ENCODE measurements at places on chromosomes 1 and 21.

DNA sequence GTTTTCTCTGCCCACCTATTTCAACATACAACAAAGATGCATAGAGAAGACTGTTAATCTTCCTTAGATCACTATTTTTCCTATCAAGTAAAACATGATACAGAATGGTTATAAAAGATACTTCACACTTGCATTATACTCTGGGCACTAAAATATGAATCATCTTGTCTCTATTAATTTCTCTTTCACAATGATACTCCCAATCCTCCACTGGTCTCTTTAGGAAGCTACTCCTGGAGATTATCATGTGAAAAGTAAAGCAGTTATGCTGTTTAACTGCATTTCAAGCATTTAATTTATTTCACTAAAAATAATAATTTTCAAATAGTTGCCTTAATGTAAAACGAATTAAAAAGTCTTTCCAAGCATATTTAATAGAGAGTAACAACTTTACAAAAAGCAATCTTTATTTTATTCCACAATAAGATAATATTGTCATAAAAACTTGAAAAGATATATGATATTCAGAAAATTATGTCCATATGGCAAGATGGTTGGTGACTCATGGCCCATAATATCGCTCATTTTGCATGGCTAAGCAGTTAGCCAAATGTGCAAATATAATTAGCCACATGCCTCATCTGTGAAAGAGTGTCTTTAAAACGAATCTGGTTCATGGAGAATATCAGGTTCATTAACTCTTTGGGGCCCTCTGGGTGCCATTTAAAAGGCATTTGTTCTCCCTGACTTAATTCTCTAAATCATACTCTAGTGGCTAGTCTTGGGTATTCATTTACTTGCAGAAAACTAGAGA lies 1569.0 kb upstream of the B3GALT2 start:
- no peak for DNase-seq

DNA sequence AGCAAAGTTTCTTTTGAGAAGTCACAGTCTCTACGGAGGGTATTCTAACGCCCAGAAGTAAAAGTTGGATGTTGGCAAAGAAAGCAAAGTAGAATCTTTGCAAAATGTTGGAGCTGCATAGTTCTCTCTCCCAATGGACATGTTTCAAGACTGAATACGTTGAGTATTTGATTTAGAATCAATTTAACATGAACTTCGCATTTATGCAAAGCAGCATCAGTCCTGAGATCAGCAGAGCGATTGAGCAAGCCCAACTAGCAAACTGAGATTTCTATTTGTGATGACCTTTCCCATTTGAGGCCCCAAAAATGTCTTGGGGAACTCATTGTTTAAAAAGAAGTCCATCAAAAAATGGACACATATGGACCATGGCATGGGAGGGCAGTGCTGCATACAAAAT lies 8.0 kb downstream of the RUNX1 start:
- DNase-seq = no peak

DNA sequence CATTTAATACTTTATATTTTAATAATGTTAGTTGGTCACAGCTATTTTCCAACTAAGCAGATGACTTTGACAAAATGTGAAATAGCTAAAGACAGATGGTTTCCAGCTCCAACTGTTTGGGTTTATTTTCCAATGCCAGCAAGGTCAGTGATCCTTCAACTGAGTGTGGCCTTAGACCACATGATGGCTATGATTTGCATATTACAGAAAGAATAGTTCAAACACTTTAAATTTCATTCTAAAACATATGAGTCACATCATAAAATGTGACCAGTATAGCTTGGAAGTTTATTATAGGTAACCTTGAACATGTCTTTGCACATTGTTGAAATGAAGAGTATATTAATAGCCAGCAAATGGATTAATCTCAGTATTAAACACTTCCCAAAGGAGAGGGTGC lies 454.0 kb upstream of the C1orf87 start:
- DNase-seq = no peak

DNA sequence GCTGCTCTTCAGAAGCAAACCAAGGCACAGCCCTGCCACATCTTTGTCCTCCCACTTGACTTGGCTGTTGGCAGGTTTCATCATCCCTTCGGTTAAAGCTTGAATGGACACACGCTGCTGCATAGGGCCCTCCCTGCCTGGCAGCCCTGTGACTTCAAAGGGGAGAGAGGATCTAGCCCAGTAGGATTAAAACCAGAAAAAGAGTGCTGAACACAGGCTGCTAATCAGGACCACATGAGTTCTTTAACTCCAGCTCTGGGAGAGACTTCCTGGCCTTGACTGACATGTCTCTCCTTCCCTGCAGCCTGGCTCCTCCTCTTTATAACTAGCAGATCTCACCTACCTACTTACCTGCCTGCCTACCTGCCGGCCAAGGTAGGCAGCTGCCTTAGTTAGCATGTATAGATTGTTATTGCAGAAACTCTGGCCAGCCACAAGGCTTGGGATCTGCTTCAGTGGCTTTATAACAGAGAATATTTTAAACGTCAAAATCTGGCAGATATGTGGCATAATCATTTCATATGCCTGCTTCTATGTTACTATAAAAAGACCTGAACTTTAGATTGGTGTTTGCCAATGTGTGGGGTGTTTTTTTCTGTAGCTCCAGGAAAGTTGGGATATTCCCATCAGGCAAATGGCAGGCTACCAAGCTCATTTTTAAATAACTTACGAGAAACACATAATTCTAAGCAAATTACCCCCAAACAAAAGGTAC lies 49.4 kb downstream of the ERG start:
- DNase-seq = no peak

- peak; percentile 14 for DNase-seq
Measured at GRCh38 chr1:212132025-212132424, 96.5 kb downstream of the DTL start.

- no peak for DNase-seq
Measured at GRCh38 chr1:200875416-200875815, 2.6 kb downstream of the GPR25 start.

GRCh38 chr1:154586231-154586630 lies 18.7 kb downstream of the CHRNB2 start:
- DNase-seq = no peak

DNA sequence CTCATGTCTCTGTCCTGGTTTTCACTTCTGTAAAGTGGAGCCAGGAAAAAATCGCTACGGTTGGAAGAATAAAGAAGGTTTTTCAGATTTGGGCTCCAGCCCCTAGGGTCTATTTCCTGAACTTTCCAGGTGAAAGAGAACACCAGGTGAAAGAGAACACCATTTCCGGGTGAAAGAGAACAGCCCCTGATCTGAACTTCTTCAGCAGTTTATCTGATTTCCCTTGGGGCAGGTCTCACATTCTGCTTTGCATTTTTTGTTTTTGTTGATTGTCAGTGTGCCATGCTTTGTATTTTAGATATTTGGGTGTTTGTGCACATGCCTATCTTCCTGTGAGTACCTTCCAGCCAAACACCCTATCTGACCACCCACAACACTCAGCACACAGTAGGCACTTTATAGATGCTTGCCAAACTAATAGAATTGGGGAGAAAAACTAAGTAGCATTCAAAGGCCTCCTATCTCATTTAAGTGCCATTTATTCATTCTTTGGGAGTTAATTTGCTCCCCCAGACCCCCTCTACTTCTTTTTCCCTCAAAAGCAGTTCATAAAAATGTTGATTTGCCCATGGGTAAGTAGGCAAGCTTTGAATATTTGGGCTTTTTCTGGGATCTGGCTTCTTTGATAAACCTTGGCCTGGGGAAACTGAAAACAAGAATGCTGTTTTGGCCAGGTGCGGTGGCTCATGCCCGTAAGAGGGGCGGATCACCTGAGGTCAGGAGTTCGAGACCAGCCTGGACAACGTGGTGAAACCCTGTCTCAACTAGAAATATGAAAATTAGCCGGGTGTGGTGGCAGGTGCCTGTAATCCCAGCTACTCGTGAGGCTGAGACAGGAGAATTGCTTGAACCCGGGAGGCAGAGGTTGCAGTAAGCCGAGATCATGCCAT lies 2.2 kb downstream of the NAV1 start:
- no peak for DNase-seq
